ENCODE measurements at places on chromosomes 3 and 15.

DNA sequence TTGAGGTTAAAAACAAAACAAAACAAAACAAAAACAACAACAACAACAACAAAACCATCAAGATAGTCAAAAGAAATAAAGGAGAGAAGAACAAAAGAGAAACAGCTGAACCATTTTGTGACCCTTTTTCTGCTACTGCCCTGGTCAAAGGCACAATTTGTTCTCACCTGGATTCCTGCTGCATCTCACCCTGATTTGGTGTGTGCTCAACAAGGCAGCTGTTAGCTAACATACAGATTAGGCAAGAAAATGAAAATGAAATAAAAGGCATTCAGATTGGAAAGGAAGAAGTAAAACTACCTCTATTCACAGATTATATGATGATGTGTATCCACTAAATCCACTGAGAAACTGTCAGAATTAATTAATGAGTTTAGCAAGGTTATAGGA is 28.7 kb upstream of the XIRP1 start:
- DNase-seq: no peak

DNA sequence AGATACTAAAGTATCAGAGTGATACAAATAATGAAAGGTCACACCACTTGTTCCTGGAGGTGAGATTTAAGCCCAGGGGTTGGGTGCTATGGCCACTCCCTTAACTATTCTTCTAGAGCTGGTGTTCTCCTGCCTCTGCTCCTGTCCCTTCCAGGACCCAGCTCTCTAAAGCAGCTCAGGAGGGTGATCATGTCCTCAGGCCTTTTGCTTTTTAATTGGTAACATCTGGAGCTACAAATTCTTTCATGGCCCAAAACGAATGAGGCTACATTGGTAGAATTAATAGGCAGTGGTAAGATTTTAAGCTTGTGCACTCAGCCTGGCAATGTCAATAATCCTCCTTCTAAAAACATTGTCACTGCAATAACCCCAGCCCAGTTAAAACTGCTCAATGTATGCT is 38.2 kb upstream of the CNOT10 start:
- DNase-seq: no peak

- DNase-seq: no peak
Measured at GRCh38 chr15:38208206-38208605, 44.4 kb upstream of the SPRED1 start.

DNA sequence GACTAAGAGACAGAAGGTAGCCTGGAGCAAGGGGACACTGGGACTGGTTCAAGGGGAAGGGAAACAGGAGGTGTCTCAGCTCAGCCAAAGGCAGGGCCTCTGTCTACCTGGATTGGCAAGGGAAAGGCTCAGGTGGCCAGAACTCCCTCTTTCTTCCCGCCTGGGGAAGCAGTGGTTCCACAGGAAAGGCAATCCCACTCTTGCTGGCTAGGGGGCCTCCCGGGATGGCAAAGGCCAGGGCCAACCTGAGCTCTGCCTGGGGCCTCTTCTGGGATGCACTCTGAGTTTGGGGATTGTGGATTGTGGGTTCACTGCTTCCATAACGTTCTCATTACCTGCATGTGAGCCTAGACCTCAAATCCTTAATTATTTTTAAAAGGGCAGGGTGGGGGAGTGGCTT is 13.0 kb upstream of the PARP6 start:
- peak; percentile 53 for DNase-seq

DNA sequence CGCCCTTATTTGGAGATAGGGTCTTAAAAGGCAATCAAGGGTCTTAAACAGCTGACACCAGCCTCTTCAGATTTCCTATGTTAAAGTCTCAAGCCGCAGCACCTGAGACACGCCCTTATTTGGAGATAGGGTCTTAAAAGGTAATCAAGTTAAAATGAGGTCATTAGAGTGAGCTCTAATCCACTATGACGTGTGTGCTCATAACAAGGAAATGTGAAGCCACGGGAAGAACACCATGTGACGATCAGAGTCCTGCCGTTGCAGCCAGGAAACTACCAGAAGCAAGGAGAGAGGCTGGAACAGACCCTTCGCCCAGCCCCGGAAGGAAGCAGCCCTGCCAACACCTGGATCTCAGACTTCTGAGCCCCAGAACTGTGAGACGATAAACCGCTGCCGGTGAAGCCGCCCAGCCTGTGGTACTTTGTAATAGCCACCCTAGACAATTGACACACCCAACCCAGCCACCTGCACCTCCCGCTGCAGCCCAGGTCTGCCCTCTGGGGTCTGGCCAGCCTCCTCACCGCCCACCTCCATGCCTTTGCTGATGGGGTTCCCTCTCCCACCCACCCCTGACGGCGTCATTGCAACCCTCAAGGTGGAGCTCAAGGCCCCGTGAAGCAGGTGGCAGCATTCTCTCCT is 137.9 kb downstream of the MEGF11 start:
- peak; percentile 58 for DNase-seq

DNA sequence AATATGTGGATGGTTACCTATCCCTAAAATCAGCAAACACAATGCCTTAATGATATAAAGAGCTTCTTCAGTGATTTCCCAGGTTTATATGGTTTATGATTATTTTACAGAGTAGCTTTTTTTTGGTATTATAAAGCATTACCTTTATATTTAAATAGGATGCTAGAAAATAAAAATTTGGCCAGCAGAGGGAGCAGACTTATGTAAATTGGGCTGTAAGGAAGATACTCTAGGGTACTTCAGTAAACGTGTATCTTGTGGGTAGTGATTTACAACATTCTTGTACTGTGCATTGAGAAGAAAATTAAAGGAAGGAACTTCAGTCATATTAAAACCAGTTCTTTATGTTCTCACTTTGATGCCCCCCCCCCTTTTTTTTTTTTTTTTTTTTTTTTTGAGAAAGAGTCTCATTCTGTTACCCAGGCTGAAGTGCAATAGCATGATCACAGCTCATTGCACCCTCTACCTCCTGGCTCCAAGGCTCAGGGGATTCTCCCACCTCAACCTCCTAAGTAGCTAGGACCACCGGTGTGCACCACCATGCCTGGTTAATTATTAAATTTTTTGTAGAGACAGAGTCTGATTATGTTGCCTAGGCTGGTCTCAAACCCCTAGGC is 167.9 kb downstream of the BBX start:
- DNase-seq: peak; percentile 69

GRCh38 chr3:52856666-52857065 is 21.8 kb upstream of the MUSTN1 start:
- DNase-seq: no peak

- no peak for DNase-seq
Measured at GRCh38 chr15:91861223-91861622, 7.7 kb downstream of the SLCO3A1 start.

- DNase-seq: no peak
Measured at GRCh38 chr3:15327941-15328340, 4.4 kb downstream of the SH3BP5 start.

DNA sequence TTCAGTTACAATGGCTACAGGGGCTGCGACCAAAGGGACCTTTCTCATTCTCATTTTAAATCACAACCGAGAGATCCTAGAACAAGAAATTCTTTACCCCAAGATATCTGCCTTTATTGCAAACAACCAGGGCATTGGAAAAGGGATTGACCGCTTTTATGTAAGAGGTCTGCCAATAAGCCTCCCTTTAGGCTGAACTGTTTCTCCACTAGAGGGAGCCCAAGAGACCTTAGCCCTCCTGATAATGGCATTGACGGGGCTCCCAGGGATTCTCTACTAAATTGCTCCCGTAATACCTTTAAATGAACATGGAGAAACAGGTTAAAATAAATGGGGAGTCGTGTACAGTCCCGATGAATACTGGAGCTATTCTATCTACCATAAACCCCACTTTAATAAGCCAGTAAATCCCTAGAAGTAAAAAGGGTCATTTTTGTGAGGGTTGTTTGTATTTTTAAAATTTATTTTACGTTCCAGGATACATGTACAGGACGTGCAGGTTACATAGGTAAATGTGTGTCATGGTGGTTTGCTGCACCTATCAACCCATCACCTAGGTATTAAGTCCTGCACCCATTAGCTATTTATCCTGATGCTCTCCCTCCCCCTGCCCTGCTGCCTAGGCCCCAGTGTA is 7.5 kb upstream of the IGSF10 start:
- peak; percentile 83 for DNase-seq

DNA sequence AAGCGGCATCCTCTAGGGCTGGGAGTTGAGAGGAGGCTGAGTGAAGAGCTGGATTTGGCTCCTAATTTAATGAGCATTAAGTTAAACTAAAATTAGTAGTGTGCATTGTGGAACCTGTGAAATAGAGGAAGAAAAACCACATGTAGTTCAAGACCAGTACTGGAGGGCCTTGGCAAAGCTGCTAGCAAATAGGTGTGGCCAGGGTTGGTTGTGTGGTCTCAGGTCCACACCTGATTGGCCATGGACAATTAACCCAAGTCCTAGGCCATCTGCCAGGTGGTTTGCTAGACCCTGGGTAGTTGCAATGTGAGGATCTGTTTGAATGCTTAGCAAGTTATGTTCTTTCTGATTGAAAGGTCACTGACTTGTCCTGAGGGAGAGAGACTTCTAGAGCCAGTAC is 275.5 kb downstream of the PDCD6IP start:
- no peak for DNase-seq

GRCh38 chr15:61749169-61749568 is 311.1 kb downstream of the VPS13C start:
- no peak for DNase-seq

DNA sequence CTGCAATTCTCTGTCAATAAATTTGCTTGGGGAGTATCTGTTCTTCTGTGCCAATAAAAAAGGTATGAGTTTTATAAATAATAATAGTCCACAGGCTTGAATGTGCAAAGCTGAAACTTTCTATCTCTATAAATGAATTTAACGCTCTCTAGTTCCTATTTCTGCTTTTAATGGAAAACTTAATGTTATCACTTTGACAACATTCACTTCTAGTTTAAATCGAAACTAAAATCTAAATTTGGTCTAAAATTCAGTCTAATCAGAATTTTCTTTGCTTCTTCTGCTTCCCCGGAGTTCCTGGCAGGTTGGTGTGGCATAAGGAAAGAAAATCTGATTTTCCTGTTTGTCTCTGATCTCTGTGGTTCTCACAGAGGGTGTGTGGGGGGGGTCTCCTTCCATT is 450.1 kb upstream of the TBL1XR1 start:
- DNase-seq: no peak

DNA sequence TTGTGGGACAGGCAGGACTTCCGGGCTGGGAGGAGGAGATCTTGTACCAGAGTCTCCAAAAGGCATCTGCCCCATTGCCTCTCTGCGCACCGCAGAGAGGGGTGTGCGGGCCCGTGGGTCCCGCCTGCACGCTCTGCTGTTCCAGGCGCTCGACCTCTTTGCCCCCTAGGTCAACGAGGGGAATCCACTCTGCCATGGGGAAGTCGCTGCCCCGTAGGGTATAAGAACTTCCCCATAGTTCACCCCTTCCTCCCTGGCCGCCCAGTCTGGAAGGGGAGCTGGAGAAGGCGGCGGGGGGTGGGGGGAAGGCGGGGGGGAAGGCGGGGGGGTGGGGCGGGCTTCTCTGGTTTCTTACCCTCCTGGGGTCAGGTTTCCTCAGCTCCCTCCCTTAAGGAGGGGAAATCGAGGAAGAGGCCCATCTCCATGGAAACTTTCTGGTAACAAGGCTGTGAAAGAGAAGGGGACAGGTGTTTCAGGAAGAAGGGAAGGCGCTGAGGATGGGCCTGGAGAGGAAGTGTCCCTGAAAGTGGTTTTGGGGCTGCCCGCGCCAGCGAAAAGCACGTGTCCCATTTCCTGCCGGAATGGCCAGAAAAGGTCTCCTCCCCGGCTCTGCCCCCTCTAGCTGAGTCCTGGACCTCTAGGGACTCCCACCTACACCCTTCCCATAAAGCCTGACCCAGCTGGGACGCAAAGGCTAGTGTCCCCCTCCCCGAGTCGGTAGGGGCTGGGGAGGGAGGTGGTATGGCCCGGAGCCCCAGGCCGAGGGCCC is 27.5 kb downstream of the NR1I2 start:
- DNase-seq: no peak

DNA sequence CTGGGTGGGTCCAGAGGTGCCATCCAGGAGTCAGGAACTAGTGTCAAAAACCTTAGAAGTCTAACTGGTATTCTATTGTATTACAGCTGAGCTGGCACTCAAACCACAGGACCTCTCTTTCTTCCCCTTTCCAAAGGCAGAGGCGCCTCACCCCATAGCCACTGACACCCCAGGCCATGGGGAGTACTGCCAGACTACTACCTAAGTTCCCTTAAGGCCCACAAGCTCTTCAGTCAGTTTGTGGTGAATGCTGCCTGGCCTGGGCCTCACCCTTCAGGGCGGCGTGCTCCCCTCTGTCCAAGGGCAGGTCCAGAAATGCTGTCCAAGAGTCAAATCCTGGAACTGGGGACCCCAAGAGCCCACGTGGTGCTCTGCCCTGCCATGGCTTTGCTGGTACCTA is 43.0 kb upstream of the FGF7 start:
- DNase-seq: no peak

GRCh38 chr15:79078763-79079410 is 11.7 kb downstream of the RASGRF1 start:
- no peak for DNase-seq

DNA sequence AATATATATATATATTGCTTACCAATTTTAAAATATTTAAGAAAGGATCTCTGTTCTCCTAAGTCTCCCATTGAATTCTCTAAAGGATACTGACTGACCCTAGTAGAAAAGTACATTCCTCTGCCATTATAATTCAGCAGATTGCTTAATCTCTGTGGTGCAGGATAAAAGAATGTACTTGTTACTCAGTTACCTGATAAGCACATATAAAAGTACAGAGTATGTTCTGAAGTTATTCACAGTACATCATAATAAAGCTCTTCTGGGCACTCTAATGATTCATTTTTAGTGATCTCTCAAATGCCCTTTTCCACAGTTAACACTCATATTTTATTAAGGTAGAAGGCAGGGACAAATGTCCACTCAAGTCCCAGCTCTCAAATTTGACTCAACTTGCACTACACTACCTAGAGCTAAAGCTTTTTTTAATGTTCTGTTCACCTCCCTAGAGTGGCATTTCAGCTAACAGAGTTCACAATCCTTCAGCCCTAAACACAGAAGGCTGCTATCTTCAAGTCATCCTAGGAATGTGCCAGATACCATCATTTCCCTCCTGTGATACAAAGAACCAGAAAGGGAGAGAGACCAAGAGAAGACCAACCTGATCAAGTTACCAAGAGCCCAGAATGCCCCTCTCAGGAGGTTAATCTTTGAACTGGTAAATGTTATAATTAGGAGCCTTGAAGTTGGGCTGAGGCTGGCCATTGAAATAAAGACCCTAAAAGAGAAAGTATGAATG is 53.3 kb downstream of the MEIS2 start:
- peak; percentile 97 for DNase-seq

DNA sequence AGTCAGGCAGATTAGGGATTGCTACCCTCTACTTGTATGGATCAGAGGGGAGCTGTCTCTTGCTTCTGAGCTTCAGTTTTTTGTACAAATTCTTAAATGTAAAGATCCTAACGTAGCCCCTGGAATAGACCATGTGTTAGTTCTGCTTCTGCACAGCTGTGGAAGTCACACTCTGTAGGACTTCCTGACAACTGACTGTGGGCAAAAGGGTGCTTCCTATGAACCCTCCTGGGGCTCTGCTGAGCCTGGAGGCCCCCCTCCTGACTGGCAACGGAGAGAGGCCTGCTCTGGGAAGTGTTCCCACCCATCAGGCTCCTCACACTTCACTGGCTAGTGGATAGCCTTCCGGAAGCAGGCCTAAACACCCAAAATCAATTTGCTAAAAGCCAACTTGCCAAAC is 131.0 kb downstream of the RPLP1 start:
- no peak for DNase-seq

GRCh38 chr15:60972301-60972700 is 256.8 kb downstream of the RORA start:
- no peak for DNase-seq
